ENCODE measurements at places on chromosomes 2 and 18. TPM values are rescaled to one million over a fixed set of nuclear protein-coding genes. Genes with fewer than 3 reads are reported as not detected.
A peak's percentile ranks its signal among the peaks of the same experiment; 100 is the strongest.

DNA sequence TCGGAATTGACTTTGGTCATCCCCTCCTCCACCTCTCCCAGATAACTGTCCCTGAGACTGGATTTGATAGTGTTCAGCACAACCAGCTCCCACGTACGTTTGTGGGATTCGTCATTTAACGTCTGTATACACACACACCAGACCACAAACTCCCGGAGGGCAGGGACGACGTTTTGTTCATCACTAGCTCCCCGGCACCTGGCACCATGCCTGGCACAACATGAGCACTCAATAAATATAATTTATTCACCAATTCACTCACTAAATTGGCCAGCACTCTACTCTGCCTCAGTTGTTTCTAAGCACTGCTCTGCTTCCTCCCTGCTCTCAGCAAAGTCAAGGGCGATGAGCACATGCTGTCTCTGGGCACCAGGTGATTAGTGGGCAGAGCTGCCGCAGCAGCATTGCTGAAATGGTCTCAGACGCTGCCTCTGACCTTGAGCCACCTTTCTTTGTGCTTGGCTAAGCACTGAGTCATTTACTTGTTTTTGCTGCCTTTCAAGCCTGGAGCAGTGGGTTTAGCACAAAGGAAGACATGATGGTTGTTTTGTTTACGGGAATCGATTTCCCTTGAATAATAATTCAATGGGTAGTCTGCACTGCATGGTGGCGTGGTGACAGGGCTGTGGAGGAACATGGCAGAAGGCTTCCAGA, 19.3 kb upstream of the LOXHD1 start:
- no peaks in the 10 kb centered on the region for H3K4me1 ChIP-seq
- no peak overlapping the region for H3K27ac ChIP-seq
- H3K4me3 ChIP-seq, result no peak overlapping the region
- DNase-seq, result no peak

The DSG1 gene
- 0.03 TPM for polyA plus RNA-seq

The CD8B2 gene
- not detected for polyA plus RNA-seq

GRCh38 chr2:45114221-45114955, 105.1 kb upstream of the SIX2 start:
- H3K27ac ChIP-seq, result no peak overlapping the region
- DNase-seq, result no peak
- no peaks in the 10 kb centered on the region for H3K4me1 ChIP-seq

The GIGYF2 gene
- 12.7 TPM for polyA plus RNA-seq

DNA sequence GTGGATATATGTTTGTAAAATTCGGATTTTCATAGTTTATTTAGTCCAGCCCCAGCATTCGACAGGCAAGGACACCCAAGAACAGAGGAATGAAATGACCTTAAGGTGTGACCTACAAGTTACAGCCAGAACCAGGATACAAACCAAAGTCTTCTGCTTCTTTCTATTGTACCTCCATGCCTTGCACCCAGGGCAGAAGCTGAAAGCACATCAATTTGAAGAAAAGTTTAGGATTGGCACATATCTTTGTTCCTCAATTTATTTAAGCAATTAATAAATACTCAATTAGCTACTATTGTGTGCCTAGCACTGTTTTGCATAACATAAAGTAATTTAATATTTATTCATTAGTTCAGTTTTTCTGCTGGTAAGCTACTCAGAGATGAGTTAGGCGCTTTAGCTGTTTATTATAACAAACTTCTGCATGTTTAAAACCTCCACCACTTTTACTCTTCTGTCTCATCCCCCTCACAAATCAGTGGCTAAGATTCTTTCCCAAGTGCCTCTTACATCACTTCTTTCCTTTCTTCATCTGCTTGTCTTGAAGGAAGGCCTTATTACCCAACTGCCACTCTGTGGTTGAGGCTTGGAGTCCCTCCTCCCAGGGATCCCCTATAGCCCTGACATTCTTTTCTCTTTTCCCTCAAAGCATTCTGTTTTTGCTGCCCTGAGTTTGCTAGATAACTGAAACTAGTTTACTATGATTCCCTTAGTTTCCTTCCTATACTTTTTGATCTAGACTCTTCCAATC, 37.1 kb upstream of the DARS1 start:
- DNase-seq, result no peak
- no peak overlapping the region for H3K4me3 ChIP-seq
- H3K36me3 ChIP-seq, result no peaks in the 10 kb centered on the region
- H3K27ac ChIP-seq, result no peak overlapping the region
- H3K27me3 ChIP-seq, result no peaks in the 10 kb centered on the region

- no peak overlapping the region for H3K4me3 ChIP-seq
- H3K36me3 ChIP-seq, result no peaks in the 10 kb centered on the region
- H3K27me3 ChIP-seq, result no peaks in the 10 kb centered on the region
Observed at GRCh38 chr2:41579806-41580205, 468.0 kb upstream of the PKDCC start.

DNA sequence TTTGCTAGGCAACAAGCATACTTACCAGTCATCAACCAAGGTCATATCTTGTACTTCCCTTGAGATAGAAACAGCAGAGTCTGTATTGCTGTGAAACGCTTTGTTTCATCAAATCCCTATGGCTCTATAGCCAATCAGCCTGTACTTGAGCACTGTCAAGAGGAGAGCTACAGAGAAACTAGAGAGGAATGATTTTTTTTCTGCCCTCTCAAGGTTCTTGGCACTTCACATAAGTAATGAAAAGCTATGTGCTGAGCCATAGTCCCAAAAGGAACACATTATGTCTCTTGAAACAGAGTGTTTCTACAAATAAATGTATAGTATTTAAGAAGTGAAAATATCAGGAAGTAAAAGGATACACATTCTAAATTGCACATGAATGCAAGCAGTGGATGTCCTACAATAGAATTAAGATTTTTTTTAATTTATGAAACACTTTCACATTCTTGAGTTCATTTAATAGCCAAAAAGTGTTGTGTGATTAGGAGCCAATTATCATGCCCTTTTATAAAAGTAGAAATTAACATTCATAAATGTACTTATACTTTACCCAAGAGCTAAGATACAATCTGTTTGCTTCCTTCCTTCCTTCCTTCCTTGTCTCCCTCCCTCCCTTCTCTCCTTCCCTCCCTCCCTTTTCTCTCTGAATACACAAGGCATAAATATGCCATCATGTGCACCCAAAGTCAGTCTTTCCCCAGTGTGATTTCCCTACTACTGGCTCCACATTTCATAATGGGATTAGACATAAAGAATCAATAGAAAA, 131.8 kb downstream of the CSRNP3 start:
- DNase-seq, result no peak
- H3K4me3 ChIP-seq, result no peak overlapping the region
- H3K27ac ChIP-seq, result no peak overlapping the region
- H3K36me3 ChIP-seq, result no peaks in the 10 kb centered on the region
- no peaks in the 10 kb centered on the region for H3K4me1 ChIP-seq
- no peaks in the 10 kb centered on the region for H3K27me3 ChIP-seq

The MARCO gene
- polyA plus RNA-seq, result 2.2 TPM

The AQP12A gene
- polyA plus RNA-seq, result 1.2 TPM

DNA sequence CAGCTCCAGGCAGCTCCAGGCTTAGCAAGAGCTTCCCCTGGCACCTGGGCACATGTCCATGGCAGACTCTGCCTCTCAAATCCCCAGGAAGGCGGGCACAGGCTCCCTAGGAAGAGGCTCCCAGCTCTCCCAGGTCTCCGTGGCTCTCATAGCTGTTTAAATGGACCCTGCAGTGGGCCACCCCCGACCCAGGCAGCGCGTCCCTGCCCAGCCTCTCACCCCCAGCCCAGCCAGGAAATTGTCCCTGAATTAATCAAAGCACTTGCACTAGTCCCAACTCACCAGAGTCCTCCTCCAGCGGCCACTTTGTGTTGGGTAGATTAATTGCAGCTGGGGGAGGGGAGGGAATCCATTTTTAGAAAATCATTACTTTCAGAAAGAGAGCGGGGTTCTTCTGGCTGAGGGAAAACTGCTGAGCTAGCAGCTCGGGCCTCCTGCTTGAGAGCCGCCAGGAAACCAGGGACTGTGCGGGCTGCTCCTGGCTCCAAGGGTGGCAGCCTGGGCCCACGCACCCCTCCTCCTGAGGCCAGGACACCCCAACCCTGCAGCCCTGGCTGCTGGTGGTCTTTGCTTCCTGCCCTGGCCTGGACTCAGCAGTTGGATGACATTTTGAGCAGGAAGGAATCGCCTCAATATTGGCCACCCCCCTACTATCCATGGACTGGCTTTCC, 36.0 kb downstream of the SMAD7 start:
- H3K27ac ChIP-seq, result no peak overlapping the region
- no peaks in the 10 kb centered on the region for H3K36me3 ChIP-seq
- no peak overlapping the region for H3K4me3 ChIP-seq
- no peaks in the 10 kb centered on the region for H3K4me1 ChIP-seq
- H3K27me3 ChIP-seq, result no peaks in the 10 kb centered on the region
- peak; percentile 18 for DNase-seq

Measured in small intestine (tissue), 16 donors.